ENCODE measurements at places on chromosomes 11 and 22.

- no peak for DNase-seq
Measured at GRCh38 chr11:124930799-124931198, 5.0 kb downstream of the HEPACAM start.

- no peak for DNase-seq
Measured at GRCh38 chr11:132072044-132072857, 701.8 kb downstream of the NTM start.

DNA sequence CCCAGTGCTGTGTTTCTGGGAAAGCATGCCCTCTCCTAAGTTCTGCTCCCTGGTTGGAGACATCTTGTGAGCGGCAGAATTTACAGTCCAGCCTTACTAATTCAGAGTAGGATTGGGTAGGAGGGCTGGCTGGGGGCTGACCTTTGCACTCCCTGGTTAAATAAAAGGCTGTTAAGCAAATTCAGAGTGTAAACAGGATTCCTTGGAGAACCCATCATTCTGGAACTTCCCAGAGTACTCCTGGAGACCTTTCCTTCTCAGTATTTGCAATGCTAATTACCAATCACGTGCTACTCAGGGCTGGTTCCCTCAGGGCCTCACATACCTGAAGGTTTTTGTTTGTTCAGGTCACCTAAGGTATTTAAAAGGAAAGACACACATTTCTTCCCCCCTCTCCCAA, 340.2 kb downstream of the TBC1D22A start:
- no peak for DNase-seq

- no peak for DNase-seq
Measured at GRCh38 chr22:23705358-23705757, 14.5 kb downstream of the RGL4 start.

DNA sequence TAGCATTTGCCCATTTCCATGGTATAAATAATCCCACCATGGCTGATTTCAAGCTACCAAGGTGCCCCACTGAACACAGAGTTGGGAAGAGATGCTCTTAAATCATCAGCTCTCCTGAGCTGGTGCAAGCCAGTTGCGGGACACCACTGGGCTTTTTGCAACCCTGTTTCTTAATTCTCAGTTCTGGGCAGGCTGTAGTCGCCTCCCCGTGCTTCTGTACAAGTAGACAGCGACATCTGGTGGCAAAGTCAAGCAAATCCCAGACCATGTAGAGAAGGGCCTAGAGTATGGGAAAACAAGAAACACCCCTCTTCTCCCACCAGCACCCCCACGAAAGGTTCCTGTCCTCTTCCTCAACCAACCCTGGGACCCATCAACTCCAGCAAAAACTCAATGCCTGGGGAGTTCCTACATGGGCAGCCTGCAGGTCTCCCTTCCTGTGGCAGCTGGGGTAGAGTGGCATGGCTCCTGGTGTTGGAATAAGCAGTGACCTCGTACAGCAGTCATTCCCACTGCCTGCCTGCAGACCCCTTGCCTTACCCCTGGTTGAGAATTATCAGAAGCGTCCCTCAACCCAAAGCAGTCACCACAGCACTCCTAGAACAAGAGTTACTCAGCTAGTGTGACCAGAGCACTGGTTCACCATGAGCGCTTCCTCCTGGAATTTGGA, 68.4 kb downstream of the IGLL5 start:
- peak; percentile 55 for DNase-seq

DNA sequence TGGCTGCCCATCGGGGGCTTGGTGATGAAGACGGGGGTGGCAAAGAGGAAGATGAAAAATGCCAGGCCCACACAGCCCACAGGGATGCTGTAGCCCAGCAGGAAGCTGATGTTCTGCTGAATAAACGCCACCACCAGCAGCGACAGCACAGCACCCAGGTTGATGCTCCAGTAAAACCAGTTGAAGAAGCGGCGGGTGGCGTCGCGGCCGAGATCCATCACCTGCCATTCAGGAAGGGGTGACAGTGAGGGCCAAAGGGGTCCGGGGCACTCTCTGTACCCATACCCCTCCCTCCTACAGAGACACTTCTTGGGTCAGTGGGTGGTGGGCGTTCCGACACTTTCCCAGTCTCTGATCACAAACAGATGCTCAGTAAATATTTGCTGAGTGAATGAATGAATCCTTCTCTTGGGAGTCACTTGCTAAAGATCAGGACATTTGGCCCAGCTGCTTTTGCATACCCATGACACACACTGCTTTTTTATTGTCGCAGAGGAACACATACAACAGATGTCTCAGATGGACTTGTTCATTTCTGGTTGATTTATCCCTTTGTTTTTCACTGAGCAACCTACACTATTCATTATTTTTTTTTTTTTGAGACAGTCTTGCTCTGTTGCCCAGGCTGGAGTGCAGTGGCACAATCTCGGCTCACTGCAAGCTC, 5.2 kb downstream of the SLC15A3 start:
- no peak for DNase-seq

All from omental fat pad (tissue), 4 donors.